ENCODE measurements at places on chromosomes 1 and 21.

DNA sequence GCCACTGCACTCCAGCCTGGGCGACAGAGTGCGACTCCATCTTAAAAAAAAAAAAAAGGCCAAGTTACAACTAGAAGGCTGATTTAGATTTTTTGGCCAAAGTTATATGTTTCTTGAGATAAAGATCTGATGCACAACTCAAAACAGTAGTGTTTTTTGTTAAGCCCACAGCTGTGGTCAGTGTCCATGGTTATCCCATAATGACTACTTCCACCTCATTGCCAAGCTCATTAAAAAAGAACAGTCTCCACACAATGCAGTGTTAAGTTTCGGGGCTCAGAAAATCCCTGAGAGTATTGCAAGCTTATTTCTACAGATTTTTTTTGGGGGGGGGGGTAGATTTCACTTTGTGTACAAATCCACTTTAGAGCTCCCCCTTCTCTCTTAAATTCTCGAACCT is 120.5 kb downstream of the RUNX1 start:
- DNase-seq, result no peak

DNA sequence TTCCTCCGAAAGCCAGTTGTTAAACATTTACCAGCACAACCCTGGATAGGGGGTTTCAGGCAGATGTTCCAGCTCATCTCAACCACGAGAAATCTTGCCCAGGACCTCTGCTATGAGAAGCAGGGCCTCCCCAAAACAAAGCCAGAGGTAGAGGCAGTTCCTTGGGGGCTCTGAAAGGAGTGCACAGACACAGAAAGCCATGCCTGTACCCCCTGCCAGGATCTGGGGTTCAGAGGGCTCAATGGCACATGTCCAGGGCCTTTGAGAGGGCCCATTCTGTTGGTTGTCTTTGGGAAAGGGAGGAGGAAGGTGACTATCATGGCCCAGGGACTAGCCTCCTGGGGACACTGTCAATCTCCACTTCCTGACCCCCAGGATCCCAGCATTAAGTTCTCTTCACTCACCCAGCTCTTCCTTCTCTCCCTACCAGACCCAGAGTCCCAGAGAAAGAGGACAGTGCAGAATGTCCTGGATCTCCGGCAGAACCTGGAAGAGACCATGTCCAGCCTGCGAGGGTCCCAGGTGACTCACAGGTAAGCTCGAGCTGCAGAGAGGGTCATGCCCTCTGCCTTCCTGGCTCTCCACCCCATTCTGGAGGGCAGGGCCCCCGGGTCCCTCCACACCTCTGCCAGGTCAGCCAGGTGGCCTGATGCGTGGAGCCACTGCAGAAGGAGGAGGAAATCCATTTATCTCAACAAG is 116.4 kb upstream of the IPO9 start:
- DNase-seq, result no peak

DNA sequence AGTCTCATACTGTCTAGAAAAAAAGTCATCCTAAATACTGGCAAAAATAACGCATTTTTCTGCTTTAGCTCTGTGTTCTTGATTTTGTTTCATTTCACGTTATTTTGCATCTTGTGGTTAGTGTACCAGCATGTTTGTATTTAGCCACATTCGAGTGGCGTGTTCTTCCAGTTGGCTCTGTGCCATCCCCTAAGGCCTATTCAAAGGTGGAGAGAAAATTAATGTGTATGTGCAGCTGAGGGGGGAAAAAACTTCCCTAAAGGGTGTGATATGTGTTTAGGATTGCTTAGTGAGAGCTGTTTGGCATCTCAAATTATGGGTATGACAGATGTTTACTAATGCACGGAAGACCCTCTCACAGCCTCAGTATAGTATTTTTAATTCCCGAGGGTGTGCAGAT is 12.1 kb downstream of the DNAJC16 start:
- DNase-seq, result no peak

DNA sequence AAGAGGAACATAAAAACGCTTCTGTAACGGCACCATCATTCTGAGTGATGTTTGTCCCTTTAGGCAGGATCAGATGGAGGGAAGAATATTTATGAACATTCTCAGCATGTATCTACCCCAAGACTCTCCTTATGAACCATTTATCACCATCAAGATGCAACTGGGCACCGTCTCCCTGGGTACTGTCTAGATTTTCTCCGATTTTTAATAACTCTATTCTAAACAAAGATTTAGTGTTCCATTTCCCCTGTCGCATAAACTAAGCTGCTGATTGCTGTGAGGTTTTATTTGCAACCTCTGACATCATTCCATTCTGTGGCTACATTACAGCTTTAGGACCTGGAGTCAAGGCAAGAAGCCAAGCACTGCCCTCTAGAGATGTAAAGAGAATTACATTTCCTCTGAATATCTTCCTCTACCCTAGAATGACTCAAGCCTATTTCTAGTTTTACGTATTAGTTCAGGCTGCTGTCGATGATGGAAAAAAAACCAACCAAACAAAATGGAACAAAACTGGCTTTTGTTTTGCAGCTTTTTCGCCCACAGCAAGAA is 130.1 kb upstream of the MAP1LC3C start:
- peak; percentile 18 for DNase-seq

- no peak for DNase-seq
Observed at GRCh38 chr1:89906088-89906487, 85.3 kb downstream of the LRRC8D start.

GRCh38 chr1:34711485-34711884 is 43.4 kb upstream of the GJB5 start:
- peak; percentile 4 for DNase-seq

- DNase-seq, result no peak
Observed at GRCh38 chr1:86703696-86704457, 499 bp upstream of the SH3GLB1 start.

DNA sequence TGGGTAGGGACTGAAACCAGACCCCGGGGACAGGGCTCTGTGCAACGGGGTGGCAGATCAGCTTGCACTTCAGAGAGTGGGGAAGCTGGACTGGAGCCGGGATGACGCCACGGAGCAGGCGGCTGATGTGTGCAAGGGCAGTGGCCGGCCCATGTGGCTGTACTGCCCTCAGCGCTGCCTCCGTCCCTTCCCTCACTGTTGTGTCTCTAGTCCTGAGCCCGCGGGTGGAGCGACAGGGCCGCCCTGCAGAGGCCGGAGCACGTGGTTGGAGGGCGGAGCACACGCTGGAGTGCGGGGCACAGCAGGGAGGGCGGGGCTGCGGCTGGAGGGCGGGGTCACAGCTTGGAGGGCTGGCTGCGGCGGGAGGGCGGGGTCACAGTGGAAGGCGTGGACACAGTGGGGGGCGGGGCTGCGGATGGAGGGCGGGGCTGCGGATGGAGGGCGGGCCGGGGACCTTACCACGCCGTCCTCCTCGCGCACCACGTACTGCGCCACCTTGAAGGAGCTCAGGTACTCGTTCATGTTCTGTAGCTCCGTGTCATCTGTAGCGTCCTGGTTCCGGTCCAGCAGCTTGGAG is 52.4 kb downstream of the CHD5 start:
- peak; percentile 94 for DNase-seq

- DNase-seq, result peak; percentile 94
Observed at GRCh38 chr1:164709126-164709525, 150.1 kb downstream of the PBX1 start.

DNA sequence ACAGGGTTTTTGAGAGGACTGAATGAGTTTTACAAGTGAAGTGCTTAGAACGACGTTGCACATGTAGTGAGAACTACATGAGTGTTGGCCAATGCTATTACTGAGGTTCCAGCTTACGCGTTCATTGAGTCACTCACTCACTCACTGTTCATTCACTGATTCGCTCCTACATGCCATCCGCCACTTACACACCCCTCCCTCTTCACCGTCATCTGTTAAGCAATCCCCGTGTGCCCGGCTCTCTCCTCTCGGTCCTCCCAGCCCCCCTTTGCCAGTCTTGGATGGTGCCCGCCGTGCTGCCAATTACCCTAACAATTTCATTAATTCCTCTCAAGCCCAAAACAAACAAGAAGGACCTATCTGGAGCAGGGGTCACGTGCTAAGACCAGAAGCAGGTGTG is 27.3 kb upstream of the EPHA2 start:
- peak; percentile 46 for DNase-seq

DNA sequence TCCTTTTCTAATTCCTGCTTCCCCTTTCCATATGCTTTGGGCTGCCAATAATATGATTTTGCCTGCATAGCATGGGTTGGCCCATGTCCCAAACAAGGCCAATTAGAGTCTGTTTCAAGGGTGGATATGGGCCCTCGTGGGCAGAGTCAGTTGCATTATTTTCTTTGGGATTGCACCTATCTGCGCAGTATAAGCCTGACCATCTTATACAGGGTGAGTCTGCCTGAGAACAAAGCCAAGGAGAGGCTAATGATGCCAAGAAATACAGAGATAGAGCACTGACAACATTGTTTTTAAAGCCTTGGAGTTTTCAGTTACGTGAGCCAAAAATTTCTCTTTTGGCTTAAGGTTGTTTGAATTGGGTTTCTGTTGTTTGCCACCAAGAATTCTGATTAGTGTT is 18.6 kb downstream of the OVAAL start:
- no peak for DNase-seq

GRCh38 chr1:15157524-15158399 is 4.2 kb downstream of the TMEM51 start:
- no peak for DNase-seq

DNA sequence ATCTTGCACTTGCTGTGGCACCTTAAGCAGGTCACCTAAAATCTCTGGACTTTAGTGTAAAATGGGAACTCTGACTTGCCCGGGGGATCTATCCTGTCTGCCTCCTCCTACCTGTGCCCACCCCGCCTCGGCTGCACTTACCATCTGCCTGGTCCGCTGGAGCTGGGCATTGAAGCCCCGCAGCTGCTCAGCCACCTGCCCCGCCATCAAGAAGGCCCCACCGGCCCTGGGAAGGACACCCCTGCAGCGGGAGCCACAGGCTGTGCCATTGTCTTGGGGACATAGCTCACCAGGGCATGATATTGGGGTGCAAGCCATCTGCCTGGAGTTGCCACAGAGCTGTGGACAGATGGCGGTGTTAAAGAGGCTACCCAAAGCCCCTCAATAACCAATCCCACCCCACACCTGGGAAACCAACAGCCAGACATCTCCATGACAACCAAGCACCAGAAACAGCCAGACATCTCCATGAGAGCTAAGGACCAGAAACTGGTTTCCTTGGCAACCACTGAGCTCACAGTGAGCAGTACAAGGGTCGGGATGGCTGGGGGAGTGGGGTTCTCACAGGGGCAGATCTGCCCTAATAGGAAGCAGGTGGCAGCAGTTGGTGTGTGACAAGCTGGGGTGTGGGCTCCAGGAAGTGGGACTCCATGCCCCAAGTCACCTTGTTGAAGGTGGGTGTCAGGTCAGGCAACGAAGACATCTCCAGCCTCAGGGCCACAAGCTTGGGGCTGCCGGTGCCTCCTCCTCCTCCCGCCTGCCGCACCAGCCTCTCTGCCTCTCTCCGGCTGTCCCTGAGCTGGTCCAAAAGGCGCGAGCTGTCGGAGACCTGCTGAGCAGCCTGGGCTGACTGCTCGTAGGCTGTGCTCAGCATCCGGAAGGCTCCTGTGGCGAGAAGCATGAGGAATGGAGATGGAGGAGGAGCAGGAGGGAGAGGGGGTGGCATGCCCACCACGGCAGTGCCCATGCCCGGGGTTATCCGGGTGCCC is 29.1 kb downstream of the LAMB3 start:
- no peak for DNase-seq

- DNase-seq, result no peak
Observed at GRCh38 chr1:213687832-213688231, 299.9 kb upstream of the PROX1 start.

GRCh38 chr21:16419188-16419921 is 689.6 kb downstream of the USP25 start:
- no peak for DNase-seq

DNA sequence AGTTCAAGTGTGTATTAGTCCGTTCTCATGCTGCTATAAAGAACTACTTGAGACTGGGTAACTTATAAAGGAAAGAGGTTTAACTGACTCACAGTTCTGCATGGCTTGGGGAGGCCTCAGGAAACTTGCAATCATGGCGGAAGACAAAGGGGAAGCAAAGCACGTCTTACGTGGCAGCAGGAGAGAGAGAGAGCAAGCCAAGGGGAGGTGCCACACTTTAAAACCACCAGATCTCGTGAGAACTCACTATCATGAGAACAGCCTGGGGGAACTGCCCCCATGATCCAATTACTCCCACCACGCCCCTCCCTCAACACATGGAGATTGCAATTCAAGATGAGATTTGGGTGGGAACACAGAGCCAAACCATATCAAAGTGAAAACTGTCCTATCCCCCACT is 4.1 kb upstream of the MIS18A start:
- DNase-seq, result peak; percentile 11

DNA sequence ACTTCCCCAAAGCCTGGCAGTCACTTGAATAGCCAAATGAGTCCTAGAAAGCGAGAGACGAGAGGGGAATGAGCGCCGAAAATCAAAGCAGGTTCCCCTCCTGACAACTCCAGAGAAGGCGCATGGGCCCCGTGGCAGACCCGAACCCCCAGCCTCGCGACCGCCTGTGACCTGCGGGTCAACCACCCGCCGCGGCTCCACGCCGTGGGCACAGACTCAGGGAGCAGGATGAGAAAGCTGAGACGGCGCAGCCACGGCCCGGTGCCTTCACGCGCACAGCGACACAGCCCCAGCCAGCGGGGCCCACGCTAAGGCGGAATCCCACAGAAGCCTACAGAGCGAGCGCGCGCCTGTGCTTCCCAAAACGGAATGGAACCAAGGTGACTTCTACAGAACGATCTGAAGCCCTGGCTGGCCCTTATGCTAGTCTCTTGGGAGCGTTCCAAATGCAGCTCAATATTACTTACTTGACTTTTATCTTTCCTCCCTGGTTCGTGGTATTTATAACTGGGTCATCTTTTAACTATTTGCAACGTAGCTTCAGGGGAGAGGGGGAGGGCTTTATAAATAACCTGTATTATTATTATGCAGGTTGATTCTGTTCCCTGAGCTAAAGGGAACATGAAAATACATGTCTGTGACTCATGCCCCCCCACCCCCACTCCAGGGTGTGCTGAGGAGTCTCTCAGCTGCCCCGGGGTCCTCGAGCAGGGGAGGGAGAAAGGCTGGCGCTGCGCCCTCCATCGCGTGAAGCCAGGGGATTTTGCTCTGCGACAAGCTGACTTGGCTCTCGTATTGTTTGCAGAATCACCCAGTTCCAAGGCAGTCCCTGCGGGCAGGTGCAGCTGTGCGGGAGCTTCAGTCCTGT is 1.7 kb downstream of the TSPEAR start:
- DNase-seq, result peak; percentile 40

DNA sequence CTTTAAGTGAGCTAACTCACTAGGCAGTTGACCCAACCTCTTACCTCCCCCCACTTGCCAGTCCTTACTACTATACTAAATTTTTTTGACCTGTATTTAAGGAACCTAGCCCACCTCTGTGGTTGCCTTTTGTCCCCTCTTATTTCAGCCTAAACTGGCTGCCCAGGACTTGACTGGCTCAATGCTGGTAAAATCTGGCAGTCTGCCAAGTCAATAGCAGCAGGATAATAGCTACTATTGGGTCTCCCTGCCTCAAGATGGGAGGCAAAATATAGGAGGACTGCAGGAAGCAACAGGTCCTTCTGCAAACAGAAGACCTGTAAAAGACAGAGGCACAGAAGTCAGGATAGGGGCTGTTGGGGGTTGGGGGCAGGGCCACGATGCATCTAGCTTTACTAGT is 144.2 kb upstream of the POGK start:
- DNase-seq, result no peak

DNA sequence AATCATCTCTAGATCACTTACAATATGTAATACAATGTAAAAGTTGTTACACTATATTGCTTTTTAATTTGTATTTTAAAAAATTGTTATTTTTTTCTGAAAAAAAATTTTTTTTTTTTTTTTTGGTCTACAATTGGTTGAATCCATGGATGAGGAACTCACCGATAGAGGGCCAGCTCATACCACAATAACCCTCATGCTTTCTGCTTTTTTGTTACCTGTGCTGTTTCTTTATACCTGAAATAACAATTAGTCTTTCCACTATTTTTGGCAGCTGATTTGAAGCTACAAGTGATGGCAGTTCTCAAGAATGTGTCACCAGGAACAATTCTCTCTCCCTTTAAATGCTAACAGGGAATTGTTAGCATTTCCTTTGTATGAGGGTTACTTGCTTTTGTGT is 12.0 kb downstream of the SMG7 start:
- no peak for DNase-seq
